ENCODE measurements at places on chromosomes 16 and 17. TPM values are rescaled to one million over a fixed set of nuclear protein-coding genes. Genes with fewer than 3 reads are reported as not detected.

The ITGAX gene
- total RNA-seq = under 0.01 TPM

The MMD gene
- 6.3 TPM for total RNA-seq

The ZSCAN10 gene
- total RNA-seq = not detected

The ACSM2A gene
- total RNA-seq = not detected

The CLCN7 gene
- 36.6 TPM for total RNA-seq

The HOXB2 gene
- total RNA-seq = not detected

The HOXB8 gene
- total RNA-seq = not detected

The TMEM219 gene
- 49.8 TPM for total RNA-seq

The SOCS3 gene
- total RNA-seq = 13.7 TPM

The NQO1 gene
- 93.2 TPM for total RNA-seq

DNA sequence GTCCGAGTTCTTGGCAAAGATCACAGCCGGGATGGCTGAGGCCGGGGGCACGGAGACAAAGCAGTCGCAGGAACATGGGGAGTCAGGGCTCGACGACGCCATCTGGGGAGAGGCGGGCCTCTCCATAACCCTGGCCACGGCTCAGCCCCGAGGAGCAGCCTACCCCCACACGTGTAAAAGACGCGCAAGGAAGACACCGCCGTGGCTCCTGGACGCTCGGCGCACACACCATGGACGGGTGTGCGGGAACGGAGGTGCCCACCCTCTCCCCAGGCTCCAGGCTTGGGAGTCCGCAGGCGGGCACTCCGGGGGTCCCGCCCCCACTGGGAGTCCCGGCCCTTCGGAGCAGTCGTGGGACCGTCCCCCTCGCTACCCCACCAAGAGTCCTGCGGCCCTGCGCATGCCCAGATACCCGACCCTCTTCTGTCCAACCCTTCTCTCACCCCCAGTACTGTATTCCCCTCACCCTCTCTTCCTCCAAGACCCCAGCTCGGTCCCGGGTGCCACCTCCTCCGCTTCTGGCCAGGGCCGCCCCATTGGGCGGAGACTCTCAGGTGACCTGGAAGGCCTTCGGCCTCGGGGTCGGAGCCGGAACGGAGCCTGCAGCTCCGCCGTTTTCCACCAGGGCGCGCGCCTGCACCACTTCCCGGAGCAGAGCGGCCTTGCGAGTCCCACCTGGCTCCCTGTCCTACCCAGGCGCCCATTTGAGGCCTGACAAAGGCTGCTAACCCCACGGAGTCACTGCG, at the start of gene SCRN2:
Gene SCRN2 (minus strand): TSS at position 532 of the 746 bp plus-strand sequence. CDS start 430 bp downstream, at position 102.
- DNase-seq = peak; percentile 67

- DNase-seq = peak; percentile 27
Measured at GRCh38 chr17:41917192-41917591, 1.6 kb downstream of the ACLY start.

- no peak for DNase-seq
Measured at GRCh38 chr16:23217646-23218045, 35.1 kb downstream of the SCNN1G start.

DNA sequence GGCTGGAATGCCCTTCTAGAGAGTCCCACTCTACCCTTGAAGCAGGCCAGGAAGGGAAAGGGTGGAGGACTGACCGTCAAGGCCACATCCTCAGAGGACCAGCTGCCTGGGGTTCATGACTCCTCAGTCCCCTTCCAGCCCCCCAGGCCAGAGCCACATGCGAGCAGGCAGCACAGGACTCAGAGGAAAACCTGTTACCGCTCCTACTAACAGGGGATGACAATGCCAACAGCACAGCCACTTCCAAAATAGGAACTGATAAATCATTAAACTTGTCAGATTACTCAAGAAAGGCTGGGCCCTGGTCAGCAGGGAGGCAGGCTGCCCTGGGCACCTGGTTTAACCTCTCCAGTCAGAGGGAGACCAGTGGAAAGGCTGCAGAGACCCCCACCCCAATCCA, 206.2 kb upstream of the SDK2 start:
- DNase-seq = no peak

DNA sequence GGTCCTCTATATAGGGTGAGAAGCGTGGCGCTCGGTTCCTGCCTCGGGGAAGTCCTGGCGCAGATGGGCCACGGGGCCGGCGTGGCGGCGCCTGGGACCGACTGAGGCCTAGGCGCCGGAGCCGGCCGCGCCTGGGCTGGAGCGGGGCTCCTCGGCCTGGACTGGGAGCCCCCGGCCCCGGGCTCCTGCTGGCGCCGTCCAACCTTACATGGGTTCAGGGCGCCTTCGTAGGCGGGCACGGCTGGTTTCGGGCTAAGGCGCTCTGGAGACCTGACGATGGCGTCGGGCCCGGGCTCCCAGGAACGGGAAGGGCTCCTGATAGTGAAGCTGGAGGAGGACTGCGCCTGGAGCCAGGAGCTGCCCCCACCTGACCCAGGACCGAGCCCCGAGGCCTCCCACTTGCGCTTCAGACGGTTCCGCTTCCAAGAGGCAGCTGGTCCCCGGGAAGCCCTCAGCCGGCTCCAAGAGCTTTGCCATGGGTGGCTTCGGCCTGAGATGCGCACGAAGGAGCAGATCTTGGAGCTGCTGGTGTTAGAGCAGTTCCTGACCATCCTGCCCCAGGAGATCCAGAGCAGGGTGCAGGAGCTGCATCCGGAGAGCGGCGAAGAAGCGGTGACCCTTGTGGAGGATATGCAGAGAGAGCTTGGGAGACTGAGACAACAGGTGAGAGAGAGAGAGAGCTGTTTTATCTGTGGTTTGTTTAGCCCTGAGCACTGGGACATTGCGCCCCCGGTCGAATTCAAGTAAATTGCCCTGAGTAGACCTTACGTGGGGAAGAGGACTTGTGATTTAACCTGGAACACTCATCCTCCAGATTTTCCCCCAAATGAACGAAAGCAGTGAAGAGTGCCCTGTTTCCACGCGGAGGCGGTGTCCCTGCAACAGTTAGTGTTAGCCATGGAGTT, 504 bp downstream of the ZNF263 start:
- DNase-seq = no peak

DNA sequence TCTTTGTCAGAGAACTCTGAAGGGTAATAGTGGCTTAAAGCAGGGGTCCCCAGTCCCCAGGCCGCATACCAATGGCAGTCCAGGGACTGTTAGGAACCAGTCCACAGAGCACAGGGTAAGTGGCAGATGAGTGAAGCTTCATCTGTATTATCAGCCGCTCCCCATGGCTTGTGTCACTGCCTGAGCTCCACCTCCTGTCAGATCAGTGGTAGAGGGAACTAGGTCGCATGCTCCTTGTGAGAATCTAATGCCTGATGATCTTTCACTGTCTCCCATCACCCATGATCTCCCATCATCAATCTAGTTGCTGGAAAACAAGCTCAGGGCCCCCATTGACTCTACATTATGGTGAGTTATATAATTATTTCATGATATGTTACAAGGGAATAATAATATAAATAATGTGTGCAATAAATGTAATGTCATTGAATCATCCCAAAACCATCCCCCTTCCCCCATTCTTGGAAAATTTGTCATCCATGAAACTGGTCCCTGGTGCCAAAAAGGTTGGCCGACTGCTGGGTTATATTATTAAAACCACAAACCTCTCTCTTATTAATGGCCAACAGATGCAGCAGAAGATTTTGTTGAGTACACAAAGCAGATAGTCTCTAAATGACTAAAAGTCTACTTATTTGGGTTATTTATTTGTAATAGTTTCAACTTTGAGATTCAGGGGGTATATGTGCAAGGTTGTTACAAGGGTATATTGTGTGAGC, 782.7 kb downstream of the CDH11 start:
- DNase-seq = no peak

DNA sequence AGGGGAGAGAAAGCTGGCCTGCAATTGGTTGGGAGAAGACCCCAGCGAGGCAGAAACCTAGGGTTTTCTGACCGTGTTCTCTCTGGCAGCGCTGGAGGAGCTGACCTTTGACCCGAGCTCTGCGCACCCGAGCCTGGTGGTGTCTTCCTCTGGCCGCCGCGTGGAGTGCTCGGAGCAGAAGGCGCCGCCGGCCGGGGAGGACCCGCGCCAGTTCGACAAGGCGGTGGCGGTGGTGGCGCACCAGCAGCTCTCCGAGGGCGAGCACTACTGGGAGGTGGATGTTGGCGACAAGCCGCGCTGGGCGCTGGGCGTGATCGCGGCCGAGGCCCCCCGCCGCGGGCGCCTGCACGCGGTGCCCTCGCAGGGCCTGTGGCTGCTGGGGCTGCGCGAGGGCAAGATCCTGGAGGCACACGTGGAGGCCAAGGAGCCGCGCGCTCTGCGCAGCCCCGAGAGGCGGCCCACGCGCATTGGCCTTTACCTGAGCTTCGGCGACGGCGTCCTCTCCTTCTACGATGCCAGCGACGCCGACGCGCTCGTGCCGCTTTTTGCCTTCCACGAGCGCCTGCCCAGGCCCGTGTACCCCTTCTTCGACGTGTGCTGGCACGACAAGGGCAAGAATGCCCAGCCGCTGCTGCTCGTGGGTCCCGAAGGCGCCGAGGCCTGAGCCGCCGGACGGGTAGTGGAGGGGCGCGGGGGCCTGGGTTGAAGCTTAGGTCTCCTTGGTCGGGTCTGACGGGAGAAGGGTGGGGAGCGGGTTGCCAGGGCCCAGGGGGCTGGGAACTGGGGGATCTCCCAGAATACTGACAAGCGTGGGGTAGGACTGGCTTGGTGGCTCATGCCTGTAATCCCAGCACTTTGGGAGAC, 7.4 kb upstream of the PYDC1 start:
- no peak for DNase-seq

DNA sequence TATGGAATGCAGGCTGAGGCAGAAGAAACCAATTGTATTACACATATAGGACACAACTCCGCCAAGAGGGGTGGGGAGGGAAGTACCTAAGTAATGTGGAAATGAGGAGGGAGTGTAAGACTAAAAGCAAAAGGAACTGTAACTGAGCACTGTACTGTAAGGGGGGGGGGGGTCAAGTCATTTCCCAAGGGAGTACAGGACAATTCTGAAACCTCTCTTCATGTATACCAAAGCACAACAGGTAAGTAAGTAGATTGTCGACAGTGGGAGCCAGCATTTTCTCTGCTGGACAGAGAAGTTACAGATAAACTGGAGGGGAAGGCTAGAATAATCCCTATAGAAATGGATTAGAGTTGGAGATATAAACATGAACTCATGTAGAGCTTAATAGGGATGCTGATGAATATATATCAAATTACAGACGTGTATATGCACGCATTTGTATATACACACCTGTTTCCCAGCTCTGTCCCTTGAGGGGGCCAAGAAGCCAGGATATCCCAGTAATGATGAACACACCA, 6.4 kb downstream of the USP22 start:
- DNase-seq = peak; percentile 63

DNA sequence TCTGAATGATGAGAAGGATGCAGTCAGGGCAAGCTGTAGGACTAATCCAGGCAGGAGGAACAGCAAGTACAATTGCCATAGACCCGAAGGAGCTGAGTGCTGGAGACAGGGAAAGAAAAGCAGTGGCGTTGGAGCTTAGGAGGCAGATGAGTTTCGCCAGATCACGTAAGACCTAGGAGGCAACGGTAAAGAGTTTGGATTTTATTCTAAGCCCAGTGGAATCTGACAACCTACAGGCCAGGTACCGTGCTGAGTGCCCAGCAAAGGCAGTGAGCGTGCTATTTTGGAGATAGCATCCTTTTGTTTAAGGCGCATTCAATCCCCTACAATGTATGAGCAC, 1.2 kb downstream of the USP43 start:
- DNase-seq = no peak

- no peak for DNase-seq
Measured at GRCh38 chr17:82967268-82968032, 112.0 kb upstream of the METRNL start.

- no peak for DNase-seq
Measured at GRCh38 chr16:12422233-12422632, 381.5 kb downstream of the CPPED1 start.

GRCh38 chr17:48553826-48554225, 8.9 kb upstream of the HOXB2 start:
- DNase-seq = no peak

DNA sequence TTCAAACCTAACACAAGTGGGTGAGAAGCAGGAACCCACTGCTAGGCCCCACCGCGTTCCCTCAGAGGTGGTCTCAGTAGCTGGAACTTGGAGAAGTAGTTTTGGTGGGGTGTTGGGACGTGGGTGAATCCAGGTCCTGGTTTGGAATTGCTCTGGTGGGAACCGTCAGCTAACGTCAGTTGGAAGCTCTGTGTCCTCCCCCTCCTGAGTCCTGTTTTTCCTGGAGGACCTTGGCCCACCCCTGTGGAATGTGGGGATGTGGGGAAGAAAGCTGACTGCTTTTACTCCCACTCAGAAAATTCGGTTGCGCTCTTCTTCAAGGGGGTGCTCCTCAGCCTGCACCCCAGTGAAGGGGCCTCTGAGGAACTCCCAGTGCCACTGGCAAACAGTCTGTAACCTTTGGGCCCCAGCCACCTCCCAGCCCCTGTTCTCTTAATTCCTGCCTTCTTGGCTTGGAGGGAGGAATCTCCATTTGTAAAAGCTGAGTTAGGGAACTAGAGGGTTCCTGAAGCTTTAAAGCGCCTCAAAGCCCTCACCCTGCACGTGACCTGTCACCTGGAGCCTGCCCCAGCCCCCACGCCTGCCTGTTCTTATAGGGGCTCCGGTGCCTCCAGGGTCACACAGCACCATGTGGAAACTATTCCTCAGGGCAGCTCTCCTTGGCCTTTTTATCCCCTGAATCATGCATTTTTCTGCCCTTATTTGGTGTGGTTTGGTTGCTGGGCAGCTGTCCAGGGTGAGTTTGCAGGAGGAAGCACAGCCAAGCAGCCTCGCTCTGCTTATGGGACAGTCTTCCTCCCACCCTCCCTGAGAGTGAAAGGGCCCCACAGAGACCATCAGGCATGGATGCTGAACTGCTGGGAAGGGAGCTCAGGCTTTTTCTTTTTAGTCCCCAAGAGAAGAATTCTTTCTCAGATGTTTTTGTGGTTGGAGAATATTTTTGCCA, 16.2 kb upstream of the NAGLU start:
- peak; percentile 89 for DNase-seq

GRCh38 chr17:50163843-50164696, 1.7 kb upstream of the SGCA start:
- DNase-seq = no peak

GRCh38 chr16:23729503-23730424, 16.7 kb upstream of the ERN2 start:
- DNase-seq = peak; percentile 20

DNA sequence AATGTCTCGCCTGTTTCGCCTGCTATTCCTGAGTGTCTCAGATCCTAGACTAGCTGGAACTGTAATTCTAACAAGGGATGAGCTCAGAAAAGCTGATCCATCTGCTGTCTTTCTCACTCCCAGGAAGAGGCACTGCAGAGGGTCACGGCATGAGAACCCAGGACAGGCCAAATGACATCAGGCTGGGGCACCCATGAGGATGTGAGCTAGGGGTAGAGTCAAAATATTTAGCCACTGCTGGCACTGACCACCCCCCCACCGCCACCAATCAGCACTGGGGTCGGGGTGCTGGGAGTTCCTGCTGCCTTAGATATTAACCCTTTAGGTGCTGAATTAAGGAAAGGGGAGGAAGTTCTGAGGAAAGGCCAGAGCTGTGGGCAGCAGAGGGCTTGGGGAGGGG, 112.4 kb downstream of the IRX3 start:
- no peak for DNase-seq

- DNase-seq = peak; percentile 27
Measured at GRCh38 chr17:8806926-8807550, 7.9 kb upstream of the MFSD6L start.

- peak; percentile 93 for DNase-seq
Measured at GRCh38 chr16:57591086-57591869, 37.2 kb upstream of the ADGRG1 start.

- no peak for DNase-seq
Measured at GRCh38 chr16:79869304-79870015, 268.9 kb upstream of the MAF start.

- DNase-seq = peak; percentile 78
Measured at GRCh38 chr17:60506312-60506711, 19.7 kb downstream of the APPBP2 start.
